ENCODE measurements at places on chromosomes 3 and 15.

DNA sequence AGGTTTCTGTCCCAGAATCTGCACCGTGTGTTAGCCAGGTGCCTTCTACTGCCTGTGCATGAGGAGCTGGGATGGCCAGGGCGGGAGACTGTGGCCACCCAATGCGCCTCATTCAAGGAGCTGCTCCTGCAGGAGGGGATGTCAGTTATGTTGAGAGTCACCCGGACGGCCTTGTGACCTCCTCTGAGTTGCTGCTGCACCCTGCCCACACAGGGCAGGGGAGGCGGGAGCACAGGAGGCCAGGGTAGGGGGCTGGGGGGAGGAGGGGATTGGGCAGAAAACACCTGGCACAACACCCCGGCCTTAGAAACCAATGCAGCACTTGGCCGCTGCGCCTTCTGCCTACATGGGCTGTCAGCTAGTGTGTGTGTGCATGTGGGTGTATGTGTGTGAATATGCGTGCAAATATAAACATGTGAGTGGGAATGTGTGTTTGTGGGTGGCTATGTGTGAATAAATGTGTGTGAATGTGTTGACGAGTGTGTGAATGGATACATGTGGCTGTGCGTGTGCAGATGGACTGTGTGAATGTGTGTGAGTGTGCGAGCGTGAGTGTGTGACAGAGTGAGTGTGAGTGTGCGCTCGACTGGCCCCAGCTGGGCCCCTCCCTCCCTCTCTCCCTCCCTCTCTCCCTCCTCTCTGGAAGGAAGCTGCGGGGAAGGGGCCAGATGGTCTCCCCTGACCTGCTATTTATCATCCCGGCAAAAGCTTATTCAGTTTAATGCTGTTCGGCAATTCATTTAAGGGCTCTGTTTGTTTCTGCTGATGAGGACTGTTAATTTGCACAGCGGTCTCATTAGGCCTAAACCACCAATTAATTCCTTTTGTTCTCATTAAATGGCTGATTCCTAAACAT is 106.9 kb downstream of the TLE3 start:
- no peak for DNase-seq

- no peak for DNase-seq
These were observed 51.7 kb upstream of the SMAD3 start for GRCh38 chr15:67013696-67014095.

DNA sequence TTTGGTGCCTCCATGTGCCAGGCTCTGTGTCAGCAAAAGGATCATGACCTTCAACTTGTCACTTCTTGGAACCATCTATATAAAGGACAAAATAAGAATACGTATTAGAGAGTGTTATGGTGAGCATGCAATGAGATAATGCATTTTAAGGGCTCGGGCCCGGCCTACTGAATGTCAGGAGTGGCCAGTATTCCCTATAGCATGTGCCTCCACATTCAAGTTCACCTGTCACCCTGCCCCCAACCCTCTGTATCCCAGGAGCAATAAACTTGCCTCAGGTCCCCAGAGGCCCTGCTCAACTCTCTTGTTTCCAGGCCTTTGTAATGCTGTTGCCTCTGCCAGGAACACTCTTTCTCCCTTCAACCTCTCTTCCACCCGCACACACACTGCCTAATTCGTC is 90.2 kb upstream of the SLC6A11 start:
- DNase-seq: no peak

- no peak for DNase-seq
These were observed 519.7 kb downstream of the FOXP1 start for GRCh38 chr3:71063773-71064290.

DNA sequence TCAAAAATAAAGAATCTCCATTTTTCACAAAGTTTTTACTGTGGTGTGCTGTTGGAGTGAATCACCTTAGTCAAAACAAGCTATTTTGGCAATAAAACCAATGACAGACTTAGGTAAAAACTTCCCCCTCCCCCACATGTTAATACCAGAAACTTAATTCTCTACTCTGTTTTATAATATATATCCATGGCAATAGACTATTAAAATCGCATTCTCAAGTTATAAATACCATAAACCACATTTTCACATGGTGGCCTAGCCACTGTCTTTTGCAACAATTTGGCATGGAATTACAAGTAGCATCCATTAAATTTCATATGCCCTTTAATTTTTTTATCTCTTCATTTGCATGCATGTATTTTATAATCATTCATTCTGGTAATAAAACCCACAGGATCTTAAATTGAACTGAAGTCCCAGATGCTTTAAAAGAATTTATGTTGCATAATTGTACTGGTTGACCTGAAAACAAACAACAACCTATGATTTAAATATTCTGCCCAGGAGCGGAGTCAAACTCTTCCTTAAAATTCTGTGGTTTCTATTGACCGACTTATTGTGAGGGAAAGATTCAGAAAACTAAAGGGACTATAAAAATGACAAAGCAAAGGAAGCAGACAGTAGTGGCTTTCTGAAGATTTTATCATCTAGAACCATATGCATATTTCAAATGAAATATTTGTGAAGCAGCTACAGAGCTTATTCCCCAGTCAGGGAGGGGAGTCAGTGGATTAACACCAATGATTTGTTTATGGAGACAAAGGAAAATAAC is 229.0 kb upstream of the TBL1XR1 start:
- no peak for DNase-seq

- no peak for DNase-seq
These were observed 6.5 kb downstream of the GPR160 start for GRCh38 chr3:170044271-170044670.

GRCh38 chr3:65593780-65594752 is 444.7 kb downstream of the MAGI1 start:
- DNase-seq: no peak

DNA sequence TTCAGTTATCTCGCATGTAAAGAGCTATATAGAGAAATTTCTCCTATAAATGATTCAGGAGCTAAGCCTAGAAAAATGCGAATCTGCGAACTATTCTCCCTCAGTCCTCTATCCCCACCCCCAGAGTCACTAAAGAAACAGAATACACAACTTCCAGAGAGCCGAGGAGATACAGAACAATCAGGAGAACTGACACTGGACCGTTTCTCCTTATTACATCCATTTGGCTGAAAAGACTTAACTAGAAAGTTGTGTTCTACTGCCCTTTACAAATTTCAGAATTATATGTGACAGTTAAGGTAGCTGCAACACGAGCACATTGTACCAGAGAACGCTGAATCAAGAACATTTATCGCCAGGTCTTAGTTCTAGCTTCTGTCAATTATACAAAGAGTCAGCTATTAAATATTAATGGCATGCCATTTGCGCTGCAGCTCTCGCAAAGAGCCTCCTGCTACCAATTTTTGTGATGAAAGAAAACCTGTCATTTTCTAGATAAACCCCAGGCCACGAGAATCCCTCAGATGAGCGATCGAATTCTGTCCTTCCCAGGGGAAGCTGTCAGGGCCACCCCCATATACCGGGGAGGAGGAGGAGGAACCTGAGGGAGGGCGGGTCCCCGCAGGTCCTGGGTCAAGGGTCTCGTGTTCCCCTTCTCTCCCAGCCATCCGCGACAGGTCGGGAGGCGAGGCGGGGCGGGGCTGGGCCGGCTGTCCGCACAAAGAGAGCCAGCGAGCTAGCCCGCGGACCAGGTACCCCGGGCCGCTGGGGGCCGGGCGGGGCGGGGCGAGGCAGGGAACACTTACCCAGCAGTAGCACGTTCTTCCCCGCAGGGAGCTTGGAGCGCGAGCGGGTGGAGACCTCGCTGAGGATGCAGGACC is 878 bp downstream of the DYNC1LI1 start:
- DNase-seq: peak; percentile 50

- no peak for DNase-seq
These were observed 1337.9 kb upstream of the EPHA6 start for GRCh38 chr3:95476534-95476933.

DNA sequence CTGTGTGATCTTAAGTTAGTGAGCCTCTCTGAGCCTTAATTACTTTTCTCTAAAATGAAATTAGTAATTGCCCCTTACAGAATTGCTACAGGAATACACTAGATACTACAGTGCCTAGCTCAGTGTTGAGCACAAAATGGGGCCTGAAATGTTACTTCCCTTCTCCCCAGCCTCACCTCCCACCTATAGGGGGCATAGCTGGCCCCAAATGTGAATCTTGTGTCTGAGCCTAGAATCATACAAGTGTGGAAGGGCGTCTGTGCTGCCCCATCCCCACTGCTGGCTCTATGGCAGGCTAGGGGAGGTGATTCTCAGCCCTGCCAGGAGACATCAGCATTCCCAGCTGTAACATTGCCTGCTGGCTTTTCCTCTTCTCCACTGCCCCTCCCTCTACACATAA is 42.7 kb downstream of the IFT122 start:
- DNase-seq: no peak

- no peak for DNase-seq
These were observed 56.7 kb upstream of the TSEN2 start for GRCh38 chr3:12427551-12427950.

DNA sequence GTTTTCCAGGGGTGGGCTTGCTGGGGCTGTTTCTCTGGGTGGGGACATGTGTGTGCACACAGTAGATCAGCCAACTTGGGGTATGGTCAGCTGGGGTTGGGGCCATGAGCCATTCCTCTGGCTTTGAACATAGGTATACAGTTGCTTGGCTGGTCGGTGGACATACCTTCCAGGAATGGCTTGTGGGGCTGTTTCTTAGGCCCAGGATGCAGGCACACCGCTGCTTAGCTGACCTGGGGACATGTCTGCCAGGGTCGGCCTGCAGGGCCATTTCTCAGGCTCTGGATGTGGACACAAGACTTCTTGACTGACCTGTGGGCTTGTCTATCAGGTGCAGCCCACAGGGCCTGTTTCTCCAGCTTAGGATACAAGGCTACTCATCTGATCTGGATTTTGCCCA is 130.6 kb downstream of the DOCK3 start:
- DNase-seq: no peak

GRCh38 chr15:50546566-50546965 is at the start of gene USP50:
Gene USP50 (minus strand): TSS chr15:50546666. CDS start chr15:50546525, 141 bp downstream.
- DNase-seq: no peak

GRCh38 chr15:41401904-41402267 is 410 bp downstream of the NDUFAF1 start:
- no peak for DNase-seq

DNA sequence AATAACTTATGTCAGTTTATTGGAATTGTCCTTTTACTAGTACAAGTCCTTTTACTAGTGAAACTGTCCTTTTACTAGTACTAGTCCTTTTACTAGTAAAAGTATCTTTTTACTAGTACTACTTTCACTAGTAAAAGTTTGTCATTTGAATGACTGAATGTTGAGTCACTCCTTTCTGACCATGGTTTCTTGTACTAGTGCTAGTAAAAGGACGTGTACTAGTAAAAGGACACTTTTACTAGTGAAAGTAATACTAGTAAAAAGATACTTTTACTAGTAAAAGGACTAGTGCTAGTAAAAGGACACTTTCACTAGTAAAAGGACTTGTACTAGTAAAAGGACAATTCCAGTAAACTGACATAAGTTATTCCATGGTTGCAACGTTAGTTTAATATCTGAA is 96.3 kb downstream of the ZMAT3 start:
- DNase-seq: no peak

GRCh38 chr3:60055765-60056164 is 1005.9 kb upstream of the CFAP20DC start:
- no peak for DNase-seq

- no peak for DNase-seq
These were observed 57.5 kb upstream of the MUC13 start for GRCh38 chr3:124992041-124992440.

DNA sequence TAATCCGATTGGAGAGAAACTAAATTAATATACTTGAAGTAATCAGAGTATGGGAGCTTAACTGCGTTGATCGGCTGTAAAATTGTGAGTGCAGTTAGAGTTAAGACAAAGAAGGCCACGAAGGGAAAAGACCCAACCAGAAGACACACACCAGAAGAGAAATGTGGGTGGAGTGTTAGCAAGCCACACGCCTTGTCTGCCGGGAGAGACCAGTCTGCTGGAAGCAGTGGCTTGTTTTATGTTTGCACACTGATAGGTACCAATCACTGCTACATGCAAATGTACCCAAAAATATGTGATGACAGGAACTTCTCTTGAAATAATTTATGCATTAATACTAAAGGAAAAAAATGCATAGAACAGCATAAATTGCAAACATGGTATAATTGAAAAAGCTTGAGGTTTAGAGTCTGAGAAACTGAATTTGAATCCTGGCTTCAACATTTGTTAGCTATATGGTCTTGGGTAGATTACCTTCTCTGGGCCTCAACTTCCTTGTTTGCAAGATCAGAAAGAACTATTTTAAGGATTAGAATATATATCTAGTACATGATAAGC is 23.1 kb downstream of the EEFSEC start:
- DNase-seq: no peak

DNA sequence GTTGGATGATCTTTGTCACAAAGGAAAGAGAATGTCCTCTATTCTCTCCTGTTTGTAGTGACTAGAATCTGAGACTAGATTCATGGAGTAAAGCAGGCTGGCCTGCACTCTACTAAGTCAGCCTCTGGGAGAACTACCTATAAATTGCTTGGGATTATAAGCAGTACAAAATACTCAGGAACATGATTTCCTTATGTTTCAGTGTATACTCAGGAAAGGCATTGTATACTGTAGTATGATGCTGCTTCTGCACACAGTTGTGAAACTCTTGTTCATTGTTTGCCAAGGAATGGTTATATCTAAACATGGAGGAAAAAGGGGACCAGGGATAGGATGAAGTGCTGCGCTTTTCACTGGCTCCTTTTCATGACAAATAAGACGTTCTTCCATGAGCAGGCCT is 49.2 kb downstream of the OXSR1 start:
- no peak for DNase-seq

GRCh38 chr15:36738817-36739216 is 159.4 kb downstream of the CDIN1 start:
- no peak for DNase-seq

GRCh38 chr3:11290743-11291680 is 18.8 kb downstream of the ATG7 start:
- DNase-seq: no peak

DNA sequence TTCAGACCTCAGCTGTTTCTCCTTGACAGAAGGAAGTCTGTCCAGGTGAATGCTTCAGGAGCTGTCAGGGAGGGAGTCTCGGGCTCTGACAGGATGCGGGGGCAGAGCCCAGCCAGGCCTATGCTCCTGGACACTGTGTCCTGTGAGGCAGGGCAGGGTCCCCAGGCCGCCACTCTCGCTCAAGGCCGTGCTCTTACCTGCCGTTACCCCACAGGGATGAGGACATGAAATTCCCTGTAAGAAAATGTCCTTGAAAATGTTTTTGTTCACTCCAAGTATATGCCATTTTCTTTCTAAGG is 63.9 kb downstream of the BOC start:
- DNase-seq: no peak

DNA sequence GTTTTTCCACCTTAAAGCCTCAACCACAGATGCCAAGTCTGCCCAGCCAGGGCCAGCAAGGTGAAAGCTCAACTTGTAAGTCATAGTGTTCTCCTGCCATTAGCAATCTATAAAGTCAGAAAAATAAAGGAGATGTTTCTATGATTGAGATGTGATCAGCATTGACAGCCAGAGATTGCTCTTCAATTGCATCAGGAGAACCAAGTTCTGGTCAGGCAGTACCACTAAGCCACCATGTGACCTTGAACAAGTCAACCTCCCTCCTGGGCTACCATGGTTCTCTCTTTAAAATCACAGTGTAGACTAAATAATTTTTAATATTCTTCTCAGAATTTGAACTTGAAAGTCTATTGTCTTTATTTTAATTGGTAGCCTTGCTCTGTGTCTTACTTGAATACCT is 220.3 kb upstream of the HES1 start:
- DNase-seq: no peak

- DNase-seq: no peak
These were observed 239.0 kb upstream of the KCNMB2 start for GRCh38 chr3:178297199-178297598.

GRCh38 chr3:84292128-84292527 is 666.7 kb upstream of the CADM2 start:
- DNase-seq: no peak

Data from C1 segment of cervical spinal cord (tissue), 14 donors.